ENCODE measurements at places on chromosomes 13 and 19.

- DNase-seq, result no peak
These were observed 252.9 kb upstream of the SLITRK6 start for GRCh38 chr13:86052141-86052540.

GRCh38 chr13:29830000-29830399 is 20.4 kb downstream of the UBL3 start:
- no peak for DNase-seq

GRCh38 chr19:14328406-14328805 is 52.8 kb upstream of the ADGRE5 start:
- DNase-seq, result no peak

DNA sequence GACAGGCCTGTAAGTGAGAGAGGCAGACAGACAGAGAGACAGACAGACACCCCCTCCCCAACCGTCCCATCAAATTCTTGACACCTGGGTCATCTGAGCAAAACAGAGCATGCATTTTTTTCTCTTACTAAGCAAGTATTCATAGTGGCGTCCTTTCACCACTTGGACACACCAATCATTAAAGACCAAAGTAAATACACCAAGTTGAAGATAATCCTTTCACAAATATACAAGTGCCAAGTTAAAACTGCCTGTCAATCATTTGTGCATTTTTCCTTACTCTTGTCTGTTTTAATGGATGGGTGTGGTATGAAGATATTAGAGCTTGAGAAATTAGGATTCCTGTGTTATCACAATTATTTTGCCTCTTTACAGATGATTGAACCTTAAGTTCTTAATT is 337.3 kb downstream of the ATP8A2 start:
- no peak for DNase-seq

GRCh38 chr13:23381866-23382265 is 51.6 kb downstream of the SACS start:
- DNase-seq, result no peak

- no peak for DNase-seq
These were observed 175.0 kb downstream of the URI1 start for GRCh38 chr19:30116984-30117555.

GRCh38 chr13:27595055-27595811 is 25.1 kb downstream of the LNX2 start:
- DNase-seq, result no peak

DNA sequence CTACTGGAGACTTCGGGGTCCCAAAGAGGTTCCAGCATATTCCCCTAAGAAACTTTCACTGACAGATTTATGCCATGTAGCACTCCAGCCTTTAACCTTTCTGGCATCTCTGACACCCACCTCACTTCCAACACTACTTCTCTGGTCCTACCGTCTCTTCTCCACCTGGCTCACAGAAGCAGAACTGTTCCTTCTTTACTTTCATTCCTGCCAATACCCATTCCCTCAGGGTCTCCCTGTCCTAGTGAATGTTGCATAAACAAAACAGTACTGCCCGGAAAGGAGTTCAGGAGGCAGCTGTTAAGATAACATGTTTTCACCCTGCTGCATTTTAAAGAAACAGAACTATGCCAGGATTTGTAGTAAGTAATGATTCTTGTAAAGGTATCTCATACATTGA is 136.0 kb upstream of the MIR17HG start:
- no peak for DNase-seq
